ENCODE measurements at places on chromosomes 6 and 20.

DNA sequence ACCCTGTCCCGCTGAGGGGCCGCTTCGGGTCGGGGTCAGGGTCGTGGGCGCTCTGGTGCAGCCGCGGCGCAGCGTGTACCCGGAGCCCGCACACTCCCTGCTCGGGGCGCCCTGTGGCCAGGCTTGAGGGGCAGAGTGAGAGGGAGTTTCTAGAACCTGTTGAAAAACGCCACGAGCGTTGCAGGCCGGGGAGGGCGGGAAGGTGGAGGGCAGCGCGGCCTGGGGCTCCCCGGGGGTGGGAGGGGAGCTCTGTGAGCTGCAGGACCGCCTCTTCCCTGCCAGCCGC, 539 bp upstream of the BHLHE23 start:
- no peak for DNase-seq

GRCh38 chr6:112054001-112054400, at the start of gene CCN6:
Gene CCN6, plus strand, starts transcription at chr6:112054104. Its CDS starts 254 bp downstream, at chr6:112054358.
- no peak for DNase-seq

GRCh38 chr6:101083533-101084175, 202.5 kb upstream of the ASCC3 start:
- DNase-seq, result no peak

DNA sequence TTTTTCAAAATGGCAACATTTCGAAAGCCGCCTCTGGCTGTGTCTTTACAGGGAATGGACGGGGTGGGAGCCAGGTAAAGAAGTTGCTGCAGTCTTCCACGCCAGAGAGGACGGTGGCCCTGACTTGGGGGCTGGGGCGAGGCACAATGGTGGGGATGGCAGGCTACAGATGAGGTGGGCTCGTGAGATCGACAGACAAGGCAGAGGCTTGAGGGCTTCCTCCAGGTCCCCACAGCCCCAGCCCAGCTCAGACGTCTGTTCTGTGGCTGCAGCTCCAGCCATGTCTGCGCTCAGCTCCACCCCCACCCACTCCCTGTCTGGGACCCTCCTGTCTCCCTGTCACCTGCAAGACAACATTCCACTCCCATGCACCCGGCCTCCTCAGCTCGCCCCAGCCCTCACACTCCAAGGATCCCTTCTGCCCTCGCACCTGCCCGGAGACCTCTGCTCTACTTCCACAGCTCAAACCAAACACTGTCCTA, 7.4 kb upstream of the C20orf144 start:
- no peak for DNase-seq

DNA sequence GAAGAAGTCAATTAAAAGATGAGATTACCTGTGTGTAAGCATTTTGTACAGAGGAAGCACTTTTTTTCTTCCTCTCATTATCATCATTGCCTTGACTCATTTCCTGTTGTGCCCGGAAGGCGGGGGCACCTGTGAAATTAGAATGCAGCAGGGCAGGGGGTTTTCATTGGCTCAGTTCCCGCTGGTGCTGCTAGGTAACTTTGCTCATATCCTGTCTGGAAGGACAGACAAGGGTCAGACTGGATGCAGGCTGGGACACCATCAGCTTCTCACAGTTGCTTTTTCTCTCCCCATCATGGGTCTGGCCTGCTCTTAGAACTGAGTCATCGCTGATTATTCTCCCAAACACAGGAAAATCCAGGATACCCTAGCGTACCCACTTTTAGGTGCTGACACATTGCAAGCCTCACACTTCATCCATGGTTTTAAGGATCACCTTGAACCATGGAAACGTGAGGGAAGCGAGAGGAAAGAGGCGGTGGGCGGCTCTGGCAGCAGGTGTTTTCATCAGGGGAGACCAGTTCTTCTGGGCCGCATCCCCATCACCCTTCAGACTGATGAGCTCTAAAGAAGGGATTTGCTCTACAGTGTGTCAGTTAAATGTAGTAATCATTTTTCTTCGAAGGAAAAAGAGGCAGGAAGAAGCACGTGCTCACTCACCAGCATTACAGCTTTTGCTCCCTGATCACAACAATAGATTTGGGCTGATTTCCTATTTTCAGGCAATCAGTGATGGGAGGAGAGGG, 195.7 kb upstream of the SASH1 start:
- peak; percentile 25 for DNase-seq

- no peak for DNase-seq
Measured at GRCh38 chr6:91860541-91861335, 1273.9 kb upstream of the MAP3K7 start.
